ENCODE measurements at places on chromosomes 12 and 14. TPM values are rescaled to one million over a fixed set of nuclear protein-coding genes. Genes with fewer than 3 reads are reported as not detected.

GRCh38 chr14:24924544-24924943 lies 125.4 kb downstream of the STXBP6 start:
- H3K27me3 ChIP-seq: no peaks in the 10 kb centered on the region
- H3K4me1 ChIP-seq: no peaks in the 10 kb centered on the region
- no peak overlapping the region for H3K27ac ChIP-seq
- no peak for DNase-seq
- no peaks in the 10 kb centered on the region for H3K36me3 ChIP-seq

DNA sequence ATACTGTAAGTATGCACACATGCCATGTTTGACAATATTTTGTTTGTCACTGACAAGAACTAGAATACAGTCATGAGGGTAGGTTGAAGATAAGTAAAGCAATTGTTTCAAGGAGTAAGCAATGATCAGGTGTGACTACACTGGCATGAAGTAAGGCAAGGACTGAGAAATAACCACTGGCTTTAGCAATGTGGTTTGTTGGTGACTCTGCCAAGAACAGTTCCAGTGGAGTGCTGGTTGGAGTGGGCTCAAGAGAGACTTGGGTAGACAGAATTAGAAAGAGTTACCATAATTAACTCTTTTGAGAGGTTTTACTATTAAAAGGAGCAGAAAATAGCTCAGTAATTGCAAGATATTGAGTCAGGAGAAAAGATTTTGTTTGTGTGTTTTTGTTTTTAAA lies 129.6 kb downstream of the GTF2A1 start:
- no peaks in the 10 kb centered on the region for H3K36me3 ChIP-seq
- H3K4me1 ChIP-seq: no peaks in the 10 kb centered on the region
- no peak for DNase-seq
- no peak overlapping the region for H3K27ac ChIP-seq

DNA sequence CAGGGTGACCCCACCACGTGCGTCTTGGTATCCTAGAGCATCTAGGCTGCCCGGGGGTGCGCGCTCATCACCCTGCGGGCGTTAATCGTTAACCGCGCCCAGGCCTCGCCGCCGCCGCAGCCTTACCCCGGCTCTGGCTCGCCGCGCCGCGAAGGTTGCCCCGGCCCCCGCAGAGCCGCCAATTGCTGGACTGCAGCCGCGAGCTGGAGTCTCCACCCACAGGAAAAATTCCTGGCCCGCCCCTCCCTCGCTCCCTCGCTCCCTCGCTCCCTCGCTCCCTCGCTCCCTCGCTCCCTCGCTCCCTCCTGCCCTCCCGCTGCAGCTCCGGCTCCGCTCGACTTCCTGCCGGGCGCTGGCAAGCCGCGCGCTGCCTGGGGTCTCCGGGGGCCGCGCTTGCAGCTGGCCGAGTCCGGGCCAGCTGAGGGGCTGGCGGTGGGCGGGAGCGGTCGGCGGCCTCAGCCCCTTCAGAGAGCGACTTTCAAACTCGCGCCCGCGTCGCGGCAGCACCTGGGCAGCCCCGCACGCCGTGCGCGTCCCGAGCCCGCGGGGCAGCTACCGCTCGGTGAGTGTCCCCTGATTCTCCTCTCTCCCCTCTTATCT lies at the start of gene PLEKHG3:
TSS of gene PLEKHG3 (plus strand) at position 282 of the 600 bp plus-strand sequence. CDS start 23,208 bp downstream, outside the sequence.
- no peak for DNase-seq
- H3K4me3 ChIP-seq: peak within 1 kb of the TSS; percentile 77
- peak within 1 kb of the TSS; percentile 97 for H3K27ac ChIP-seq
- peaks cover 9% of the 10 kb centered on the region for H3K27me3 ChIP-seq
- peaks cover 39% of the 10 kb centered on the region for H3K4me1 ChIP-seq

GRCh38 chr12:57230381-57231155 lies 1.1 kb downstream of the SHMT2 start:
- no peaks in the 10 kb centered on the region for H3K27me3 ChIP-seq
- peaks cover 43% of the 10 kb centered on the region for H3K36me3 ChIP-seq
- H3K27ac ChIP-seq: peak overlapping the region; percentile 78
- H3K4me3 ChIP-seq: peak overlapping the region; percentile 84
- H3K4me1 ChIP-seq: peaks cover 91% of the 10 kb centered on the region
- no peak for DNase-seq

DNA sequence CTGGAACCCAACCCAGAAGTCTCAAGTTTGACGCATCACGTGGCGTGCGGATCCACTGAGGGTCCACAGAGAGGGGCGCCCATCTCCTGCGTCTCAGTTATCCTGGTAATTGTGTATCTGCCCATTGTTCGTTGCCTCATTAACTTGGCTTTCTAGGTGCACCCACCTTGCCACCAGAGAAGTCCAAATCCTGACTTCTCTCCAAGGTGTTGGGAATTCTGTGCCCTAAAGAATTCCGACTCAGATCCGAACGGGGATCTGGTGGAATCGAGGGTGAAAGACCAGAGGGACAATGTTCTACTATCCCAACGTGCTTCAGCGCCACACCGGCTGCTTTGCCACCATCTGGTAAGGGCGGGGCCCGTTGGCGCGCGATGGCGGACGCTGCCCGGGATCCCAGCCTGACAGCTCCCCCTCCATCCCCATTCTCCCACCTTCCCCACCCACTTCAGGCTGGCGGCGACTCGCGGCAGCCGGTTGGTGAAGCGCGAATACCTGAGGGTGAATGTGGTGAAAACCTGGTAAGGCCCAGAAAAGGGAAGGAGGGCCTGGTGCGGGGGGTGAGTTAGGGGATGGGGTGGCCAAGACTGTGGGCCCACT lies 481 bp downstream of the REC8 start:
- no peaks in the 10 kb centered on the region for H3K27me3 ChIP-seq
- peaks cover 6% of the 10 kb centered on the region for H3K36me3 ChIP-seq
- H3K4me1 ChIP-seq: no peaks in the 10 kb centered on the region

- no peaks in the 10 kb centered on the region for H3K27me3 ChIP-seq
- H3K4me1 ChIP-seq: no peaks in the 10 kb centered on the region
- DNase-seq: no peak
- no peak overlapping the region for H3K4me3 ChIP-seq
- no peaks in the 10 kb centered on the region for H3K36me3 ChIP-seq
These were observed 53.0 kb upstream of the PRMT8 start for GRCh38 chr12:3437986-3438385.

DNA sequence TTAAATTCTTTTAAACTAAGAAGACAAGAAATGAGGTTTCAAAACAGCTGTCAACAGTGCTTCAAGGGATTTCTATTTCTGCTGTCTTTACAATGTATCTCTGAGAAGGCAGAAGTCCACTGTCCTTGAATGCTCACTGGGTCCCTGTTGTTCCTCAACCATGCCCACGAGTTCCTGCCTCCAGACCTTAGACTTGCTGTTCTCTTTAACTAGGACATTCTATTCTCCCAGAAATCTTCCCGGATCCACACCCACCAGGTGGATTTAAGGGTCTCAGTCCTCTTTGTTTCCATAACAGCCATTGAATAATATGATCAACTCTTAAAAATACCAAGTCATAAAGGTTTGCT lies 6.7 kb upstream of the SLC41A2 start:
- H3K36me3 ChIP-seq: no peaks in the 10 kb centered on the region
- DNase-seq: no peak
- no peaks in the 10 kb centered on the region for H3K4me1 ChIP-seq
- H3K27ac ChIP-seq: no peak overlapping the region

The NANOG gene
- not detected for total RNA-seq

The KRT84 gene
- not detected for total RNA-seq

The TAS2R30 gene
- 0.83 TPM for total RNA-seq

The BDKRB2 gene
- total RNA-seq: 18.8 TPM

The BCL11B gene
- total RNA-seq: 13.7 TPM

Measured in esophagus squamous epithelium (tissue), 5 donors.